ENCODE measurements at places on chromosomes 1 and 21.
A peak's percentile ranks its signal among the peaks of the same experiment; 100 is the strongest.

- no peak for DNase-seq
Measured at GRCh38 chr1:78048446-78048845, 2.7 kb downstream of the GIPC2 start.

- DNase-seq, result no peak
Measured at GRCh38 chr1:225435957-225436392, 8.1 kb upstream of the LBR start.

GRCh38 chr1:25906644-25907300, 553 bp upstream of the STMN1 start:
- no peak for DNase-seq

- no peak for DNase-seq
Measured at GRCh38 chr1:234768171-234768568, 158.2 kb upstream of the IRF2BP2 start.

DNA sequence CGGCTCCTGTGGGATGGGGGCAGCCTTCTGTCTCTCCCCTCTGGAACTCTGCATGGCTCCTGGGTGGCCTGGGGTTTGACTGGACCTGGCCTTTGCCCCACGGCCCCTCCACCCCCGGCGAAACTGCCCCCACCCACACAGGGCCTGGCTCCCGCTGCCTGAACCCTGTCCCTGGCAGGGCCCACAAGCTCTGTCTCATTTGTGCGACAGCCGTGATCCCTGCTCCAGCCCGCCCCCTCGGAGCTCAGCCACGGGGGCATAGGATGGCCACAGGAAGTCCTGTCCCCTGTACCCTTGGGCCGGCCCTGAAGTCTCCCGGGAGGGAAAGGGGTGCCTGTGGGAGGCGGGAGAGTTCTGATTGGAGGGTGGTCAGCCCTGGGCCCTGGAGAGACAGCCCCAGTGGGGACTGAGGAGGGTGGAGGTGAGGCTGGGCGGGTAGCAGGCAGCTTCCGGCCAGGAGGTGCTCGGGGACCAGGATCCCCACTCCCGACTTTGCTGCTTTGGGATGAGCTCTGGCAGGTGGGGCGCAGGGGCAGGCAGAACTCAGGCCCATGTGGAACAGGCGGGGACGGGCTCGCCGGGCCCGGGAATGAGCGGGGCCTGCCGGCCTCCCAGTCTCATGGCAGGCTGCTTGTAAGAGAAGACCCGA, 45.1 kb downstream of the SLX9 start:
- no peak for DNase-seq

DNA sequence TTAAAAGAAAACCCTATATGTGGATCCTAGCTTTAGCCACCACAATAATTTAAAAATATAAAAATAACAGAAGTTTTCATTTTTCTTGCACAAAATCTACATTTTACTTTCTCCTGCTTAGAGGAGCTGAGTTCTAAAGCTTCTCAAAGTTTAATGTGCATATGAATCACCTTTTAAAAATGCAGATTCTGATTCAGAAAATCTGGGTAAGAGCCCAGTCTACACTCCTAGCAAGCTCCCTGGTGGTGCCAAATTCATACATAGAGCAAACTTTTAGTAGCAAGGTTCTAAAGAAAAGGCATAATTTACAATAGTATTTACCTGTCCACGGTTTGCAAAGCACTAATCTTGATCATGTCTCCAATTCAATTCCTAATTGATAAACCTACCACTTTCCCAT, 19.3 kb downstream of the RSBN1 start:
- no peak for DNase-seq

GRCh38 chr1:53037159-53037558, 24.9 kb upstream of the PODN start:
- DNase-seq, result no peak

DNA sequence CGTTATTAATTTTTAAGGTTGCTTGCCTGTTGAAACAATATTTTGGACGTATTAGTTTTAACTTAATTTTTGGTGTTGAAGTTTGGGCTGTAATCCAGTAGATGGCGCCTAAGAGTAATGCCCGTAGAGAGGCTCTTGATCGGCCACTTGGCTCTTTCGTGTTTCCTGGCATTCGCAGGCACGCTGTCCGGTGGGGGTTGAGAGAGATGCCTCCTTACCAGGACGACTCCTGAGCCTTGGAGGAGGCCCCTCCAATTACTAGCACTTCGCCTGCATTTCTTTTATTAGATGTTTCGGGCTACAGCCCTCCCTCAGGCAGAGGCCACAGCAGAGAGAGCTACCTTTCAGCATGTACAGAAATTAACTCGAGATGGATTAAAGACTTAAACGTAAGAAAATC, 12.0 kb downstream of the OR2M4 start:
- DNase-seq, result no peak

DNA sequence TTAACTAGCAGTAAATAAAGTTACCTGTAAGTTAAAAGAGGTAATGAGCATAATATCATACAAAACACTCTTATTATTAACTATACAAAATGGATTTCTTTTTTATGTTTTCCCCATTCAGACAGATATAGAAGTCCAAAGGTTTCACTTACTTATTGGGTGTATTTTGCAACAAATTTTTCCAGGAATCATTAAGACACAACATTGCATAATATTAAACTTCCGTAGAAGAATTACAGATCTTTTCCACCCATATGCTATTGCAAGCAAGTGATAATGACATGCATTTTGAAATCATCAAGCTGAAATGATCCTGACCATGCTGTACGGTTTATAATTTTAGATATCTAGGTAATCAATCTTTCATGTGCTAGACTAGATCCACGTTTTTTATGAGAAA, 957.0 kb downstream of the NCAM2 start:
- DNase-seq, result no peak

DNA sequence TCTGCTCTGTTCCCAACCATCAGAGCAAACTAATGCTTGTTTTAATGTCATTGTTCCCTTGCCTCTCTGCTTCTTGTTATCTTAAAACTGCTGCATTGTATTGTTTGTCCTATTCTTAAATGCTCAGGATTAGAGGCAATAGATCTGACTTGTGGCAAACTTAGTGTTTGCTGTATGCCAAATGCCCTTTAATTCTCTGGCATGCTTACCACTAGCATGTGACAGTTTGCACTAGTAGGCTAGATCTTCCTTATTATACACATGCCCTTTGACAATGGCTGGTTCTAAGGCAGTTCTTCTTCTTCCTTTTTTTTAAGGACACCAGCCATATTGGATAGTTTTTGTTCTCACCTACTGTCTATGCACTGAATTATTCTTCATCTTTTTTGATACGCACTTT, 30.1 kb downstream of the PALMD start:
- no peak for DNase-seq

DNA sequence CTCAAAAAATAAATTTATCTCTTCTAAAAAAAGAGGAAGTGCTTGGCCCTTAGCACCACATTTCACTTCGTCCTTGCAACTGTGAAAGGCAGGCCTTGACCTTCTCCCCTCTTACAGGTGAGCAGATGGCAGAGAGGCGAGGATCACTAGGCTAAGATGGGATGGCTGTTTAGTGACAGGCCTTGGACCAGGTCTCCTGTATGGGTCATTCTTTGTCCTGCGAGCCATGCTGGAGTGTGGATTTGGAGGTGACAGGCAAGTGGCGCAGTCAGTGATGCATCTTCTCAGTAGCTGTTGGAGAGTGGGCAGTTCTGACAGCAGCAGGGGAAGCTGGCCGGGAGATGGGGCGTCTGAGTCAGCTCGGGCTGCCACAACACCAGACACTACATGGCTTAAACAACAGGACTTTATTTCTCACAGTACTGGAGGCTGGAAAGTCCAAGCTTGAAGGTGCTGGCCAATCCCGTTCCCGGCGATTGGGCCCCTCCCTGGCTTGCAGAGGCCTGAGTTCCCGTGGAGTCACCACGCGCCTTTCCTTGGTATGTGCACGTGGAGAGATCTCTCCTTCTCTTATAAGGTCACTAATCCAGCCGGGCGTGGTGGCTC, 16.5 kb downstream of the SLC27A3 start:
- no peak for DNase-seq

- no peak for DNase-seq
Measured at GRCh38 chr1:181087400-181087901, 1.0 kb upstream of the IER5 start.

DNA sequence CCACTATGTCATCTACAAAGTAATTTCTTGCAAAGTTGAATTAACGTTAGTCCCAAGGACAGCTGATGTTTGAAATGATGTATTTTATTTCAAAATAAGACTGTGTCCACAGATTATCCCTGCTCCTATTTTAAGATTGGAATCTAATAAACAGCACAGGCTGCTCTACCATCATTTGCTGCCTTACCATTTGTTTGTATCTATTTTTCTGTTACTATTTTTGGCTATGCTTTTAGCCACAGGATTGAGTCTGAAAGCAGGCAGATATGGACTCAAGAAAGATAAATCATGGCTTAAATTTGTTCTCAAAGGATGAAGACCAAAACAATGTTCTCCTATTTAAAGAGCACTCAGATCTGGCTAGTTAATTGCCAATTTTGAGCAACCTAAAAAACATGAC, 105.3 kb downstream of the RGS2 start:
- DNase-seq, result no peak

GRCh38 chr1:41446851-41447610, 37.5 kb downstream of the EDN2 start:
- no peak for DNase-seq

DNA sequence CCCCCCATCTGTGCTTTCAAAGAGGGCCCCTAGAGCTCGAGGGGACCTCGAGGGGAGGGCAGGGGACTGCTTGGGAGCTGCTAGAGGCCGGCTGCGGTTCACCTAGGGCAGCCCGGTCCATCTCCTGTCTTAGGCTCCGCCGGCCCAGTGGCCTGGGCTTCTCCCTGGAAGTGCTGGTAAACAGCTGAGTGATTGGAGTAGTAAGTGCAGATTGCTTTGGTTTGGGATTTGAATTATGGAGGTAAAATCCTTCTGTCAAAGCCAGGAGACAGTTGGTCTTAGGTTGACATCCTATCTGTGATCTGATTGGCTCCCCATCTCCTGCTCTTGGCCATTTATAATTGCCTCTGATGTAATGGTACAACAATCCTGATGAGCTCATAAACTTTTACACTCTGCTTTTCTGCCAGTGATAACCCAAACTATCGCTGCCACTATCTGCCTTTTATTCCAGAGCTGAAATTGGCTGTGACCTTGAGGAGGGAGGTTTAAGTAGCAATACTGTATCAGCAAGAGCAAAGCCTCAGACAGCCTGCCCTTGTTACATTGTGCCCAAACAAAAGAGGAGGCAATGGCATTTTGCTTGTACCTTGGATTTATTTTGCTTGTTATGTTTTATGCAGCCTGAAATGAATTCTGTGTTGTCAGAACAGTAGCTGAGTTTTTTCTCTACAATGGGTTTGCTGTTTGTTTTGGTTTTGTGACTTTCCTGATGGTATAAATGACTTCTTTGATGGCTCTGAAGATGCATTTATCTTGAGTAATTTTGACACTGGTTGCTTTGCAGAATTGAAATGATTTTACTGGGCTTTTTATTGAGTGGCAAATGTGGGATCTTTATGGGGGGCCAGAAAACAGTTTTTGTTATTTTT, 2.4 kb downstream of the ARID1A start:
- DNase-seq, result peak; percentile 94

- peak; percentile 72 for DNase-seq
Measured at GRCh38 chr1:54413295-54413694, 7.1 kb upstream of the SSBP3 start.

DNA sequence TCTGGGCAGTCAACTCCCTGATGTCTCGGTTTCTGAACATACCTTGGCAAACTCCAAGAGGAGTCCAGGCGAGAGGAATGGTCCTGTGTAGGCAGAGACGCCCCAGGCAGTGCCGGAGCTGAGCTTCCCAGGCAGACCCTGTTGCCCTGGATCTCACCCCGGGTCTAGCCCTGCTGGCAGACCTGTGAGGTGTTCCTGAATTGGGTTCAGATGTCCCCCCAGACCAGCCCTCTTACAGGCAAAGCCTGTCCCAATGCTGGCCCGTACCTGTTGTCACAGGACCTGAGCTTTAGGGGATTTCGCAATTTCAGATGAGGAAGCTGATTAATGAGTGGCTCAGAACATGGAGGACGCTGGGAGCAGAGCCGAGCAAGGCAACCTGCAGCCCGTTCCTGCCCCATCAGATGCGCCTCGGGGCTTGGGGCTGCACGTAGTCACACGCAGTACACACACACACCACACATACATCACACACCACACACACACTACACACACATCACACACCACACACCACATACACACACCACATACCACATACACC, 38.5 kb upstream of the PDE9A start:
- DNase-seq, result no peak

- DNase-seq, result peak; percentile 73
Measured at GRCh38 chr1:15323351-15323988, 76.4 kb downstream of the FHAD1 start.

DNA sequence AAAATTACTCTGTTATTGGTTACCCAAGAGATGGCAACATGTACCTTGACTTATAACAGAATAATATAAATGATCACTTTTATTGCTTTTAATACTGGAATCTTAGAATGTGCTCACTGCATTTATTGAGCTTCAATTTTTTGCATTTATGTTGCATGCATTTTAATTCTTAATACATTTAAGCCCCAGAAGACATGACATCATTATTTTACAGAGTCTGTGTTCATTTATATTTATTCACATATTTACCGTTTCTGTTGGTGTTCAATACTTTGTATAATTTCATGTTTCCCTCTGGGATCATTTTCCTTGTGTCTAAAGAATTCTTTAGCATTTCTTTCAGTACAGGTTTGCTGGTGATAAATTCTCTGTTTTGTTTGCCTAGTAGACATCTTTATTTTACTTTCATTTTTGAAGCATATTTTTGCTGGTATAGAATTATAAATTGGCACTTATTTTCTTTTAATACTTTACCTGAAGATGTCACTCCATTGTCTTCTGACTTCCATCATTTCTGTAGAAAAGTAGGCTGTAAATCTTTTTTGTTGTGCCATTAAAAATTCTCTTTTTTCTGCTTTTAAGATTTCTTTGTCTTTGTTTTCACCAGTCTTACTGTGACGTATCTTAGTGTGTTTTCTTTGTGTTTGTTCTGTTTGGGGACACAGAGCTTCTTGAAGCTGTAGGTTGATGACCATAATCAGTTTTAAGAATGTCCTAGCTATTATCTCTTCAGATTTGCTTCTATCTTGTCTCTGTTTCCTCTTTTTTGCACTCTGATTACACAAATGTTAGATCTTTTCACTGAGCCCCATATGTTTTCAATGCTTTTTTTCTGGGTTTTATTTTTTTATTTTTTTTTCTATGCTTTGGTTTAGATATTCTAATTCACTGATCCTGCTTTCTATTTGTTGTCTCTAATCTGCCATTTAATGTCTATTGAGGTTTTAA, 26.9 kb downstream of the DISP3 start:
- DNase-seq, result no peak

- no peak for DNase-seq
Measured at GRCh38 chr1:233723387-233723786, 109.5 kb downstream of the KCNK1 start.

DNA sequence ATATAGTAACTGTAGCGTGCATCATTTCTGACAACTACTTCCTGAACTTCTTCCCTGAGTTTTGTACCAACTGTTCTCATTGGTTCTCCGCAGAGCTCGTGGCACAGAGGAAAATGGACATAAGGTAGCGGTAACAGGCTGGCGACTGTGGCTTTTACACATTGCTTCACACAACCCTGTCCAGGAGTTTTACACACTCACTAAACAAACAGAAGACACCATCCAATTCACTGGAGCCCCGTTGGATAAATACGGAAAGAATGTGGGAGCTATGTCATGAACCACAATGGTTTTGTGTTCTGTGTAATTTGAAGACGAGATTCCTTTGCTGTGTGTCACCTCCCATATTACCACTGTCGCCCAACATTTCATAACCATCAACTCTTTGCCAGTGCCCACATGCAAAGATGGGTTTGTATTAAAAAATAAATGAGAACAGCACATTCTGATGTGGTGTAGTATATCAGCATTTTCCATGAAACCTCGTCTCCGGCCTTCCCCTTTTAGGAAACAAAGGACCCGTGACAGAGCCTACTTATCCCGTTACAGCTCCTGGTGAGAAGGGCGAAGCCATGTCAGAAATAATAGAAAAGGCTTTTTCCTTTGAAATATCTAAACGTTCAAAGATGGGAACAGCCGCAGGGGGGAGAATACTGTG, 47.4 kb upstream of the ENAH start:
- DNase-seq, result peak; percentile 67

Measured in endothelial cell of umbilical vein (primary cell).